ENCODE measurements at places on chromosomes 5 and 9. TPM values are rescaled to one million over a fixed set of nuclear protein-coding genes. Genes with fewer than 3 reads are reported as not detected.

OTP gene
- total RNA-seq = not detected

SLC46A2 gene
- total RNA-seq = 0.35 TPM

WNT8A gene
- not detected for total RNA-seq

VCAN gene
- total RNA-seq = 224 TPM

CBY3 gene
- not detected for total RNA-seq

PTGDS gene
- total RNA-seq = 249 TPM

SPINK4 gene
- total RNA-seq = not detected

POU5F2 gene
- 1.9 TPM for total RNA-seq

SEMA6A gene
- total RNA-seq = 24.0 TPM

DNA sequence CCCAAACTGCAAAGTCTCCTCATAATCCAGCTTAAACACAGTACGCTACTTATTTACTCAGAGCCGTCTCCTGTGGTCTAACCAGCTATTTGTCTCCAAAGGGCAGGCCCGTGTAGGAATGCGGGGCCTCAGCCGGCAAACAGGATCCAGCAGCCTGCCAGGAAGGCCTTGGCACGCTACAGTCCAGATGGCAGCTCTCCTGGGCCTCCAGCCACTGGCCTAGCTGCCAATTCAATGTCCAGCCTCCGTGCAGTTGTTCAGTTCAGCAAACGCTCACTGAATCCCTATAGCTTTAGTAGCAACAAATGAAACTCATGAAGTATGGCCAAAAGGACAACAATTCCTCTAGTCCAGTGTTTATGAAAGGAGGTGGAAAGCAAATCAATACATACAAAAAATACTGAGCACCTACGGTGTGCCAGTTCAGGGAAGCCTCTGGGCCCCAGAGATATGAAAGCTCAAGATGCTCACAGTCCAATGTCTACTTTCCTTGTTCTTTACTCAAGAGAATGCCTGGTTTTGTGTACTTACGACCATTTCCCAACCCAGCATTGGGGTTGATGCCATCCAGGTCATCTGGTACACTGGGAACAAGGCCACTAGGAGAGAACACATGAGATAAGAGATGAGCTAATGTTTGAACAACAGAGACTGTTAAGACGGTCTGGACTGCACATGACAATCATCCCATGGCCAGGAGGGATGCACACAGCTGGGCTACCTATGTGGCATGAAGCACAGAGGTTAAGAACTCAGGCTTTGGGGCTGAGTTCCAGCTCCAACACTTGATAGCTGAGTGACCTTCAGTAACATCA, 8.3 kb downstream of the CDK5RAP2 start:
- no peak for DNase-seq

DNA sequence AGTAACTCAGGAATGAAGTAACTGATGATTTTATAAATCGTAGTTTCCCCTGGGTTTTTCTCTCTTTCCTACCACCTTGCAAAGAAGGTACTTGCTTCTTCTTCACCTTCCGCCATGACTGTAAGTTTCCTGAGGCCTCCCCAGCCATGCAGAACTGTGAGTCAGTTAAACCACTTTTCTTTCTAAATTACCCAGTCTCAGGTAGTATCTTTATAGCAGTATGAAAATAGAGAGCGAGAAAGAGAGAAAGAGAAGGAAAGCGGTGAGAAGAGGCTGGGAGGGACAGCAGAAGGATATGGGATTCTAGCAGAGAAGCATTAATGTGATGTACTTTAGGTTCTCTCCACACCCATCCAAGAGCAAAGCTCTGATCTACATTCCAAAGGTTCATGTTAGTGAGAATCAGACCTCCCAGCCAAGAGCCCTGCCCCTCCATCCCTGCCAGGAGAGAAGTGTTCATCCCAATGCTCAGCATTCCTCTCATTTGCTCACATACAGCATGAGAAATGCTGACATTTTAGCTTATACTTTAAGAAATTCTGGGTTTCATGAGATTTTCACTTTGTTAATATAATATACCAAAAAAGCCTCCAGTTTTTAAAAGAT, 185.0 kb upstream of the PTGER4 start:
- DNase-seq = no peak

- no peak for DNase-seq
These were observed 351.9 kb downstream of the PRELID2 start for GRCh38 chr5:145483212-145483611.

DNA sequence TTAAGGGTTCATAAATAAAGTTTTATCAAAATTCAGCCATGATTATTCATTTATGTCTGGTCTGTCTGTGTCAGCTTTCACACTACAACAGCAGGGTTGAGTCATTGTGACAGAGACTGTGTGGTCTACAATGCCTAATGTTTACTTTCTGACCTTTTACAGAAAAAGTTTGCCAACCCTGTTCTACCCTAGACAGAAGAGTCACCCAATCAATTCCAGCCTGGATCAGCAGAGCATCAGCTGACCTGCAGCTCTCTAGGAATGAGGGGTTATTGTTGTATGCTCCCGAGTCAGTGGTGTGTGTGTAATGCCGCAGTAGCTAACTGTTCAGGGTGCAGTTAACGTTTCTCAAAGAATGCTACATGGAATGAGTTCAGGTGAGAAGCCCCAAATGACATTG, 87.3 kb downstream of the HRH2 start:
- DNase-seq = no peak

DNA sequence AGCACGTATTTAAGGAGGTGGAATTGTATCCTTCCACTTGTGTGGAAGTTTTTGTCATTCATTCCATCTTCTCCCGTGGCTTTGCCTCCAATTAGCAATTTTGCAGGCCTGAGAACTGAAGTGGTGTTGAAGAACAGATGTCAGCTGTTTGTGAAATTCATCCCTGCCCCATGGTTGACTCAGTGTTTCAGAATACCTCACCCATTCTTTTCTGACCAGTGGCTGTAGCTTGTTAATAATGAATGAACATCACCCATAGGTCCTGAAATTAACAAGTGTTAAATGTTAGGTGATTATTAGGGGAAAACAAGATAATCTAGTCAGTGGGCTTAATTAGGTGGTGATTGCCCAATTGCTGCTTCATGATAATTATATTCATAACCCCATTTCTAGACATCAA, 11.7 kb downstream of the ZNF462 start:
- no peak for DNase-seq

GRCh38 chr5:90386099-90386710, 23.4 kb downstream of the CETN3 start:
- DNase-seq = no peak

GRCh38 chr9:106697390-106697749, 165.6 kb upstream of the ZNF462 start:
- DNase-seq = no peak

DNA sequence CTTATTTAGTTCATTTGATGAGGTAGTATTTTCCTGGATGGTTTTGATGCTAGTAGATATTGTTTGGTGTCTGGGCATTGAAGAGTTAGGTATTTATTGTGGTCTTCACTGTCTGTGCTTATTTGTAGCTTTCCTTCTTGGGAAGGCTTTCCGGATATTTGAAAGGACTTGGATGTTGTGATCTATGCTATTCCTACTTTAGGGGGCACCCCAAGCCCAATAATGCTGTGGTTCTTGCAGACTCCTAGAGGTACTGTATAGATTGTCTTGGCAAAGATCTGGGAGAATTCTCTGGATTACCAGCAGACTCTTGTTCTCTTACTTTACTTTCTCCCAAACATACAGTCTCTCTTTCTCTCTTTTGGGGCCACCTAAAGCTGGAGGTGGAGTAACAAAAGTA, 315.7 kb downstream of the MAT2B start:
- DNase-seq = no peak

GRCh38 chr5:142091922-142092321, 16.7 kb upstream of the NDFIP1 start:
- DNase-seq = no peak

DNA sequence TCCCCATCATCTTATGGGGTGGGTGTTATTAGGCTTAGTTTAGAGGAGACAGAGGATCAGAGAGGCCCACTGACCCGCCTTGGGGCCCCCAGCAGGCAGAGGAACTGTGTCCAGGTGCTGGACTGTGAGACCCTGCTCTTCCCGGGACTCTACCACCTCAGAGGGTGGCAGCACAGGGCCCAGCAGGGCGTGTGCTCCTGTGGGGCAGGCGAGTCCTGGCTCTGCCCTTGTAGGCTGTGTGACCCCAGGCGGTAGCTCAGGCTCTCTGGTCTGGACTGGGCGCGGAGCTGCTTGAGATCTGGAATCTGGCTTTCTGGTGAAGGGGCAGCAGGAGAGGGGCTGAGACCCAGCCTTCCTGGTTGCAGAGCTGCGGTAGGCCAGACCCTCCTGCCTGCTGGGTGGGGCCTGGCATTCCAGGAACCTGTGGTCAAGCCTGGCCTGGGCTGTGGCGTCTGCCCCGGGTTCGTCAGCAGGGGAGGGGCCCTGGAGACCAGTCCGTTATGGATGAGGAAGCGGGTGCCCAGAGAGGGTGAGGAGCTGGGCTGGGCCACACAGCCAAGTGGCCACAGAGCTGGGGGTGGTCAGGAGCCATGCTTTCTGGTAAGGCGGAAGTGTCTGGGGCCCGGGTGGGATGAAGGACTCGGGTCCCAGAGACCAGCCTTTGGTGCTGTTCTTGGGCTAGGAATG, 46.5 kb downstream of the RXRA start:
- DNase-seq = no peak

All from mesenteric fat pad (tissue), 1 donor.